Umbilical cord (tissue), 2 donors: ENCODE measurements at places on chromosomes 5 and 9.

- DNase-seq: no peak
Observed at GRCh38 chr9:73615557-73615956, 463.9 kb downstream of the ANXA1 start.

- no peak for DNase-seq
Observed at GRCh38 chr9:110615498-110615897, 36.0 kb upstream of the SVEP1 start.

GRCh38 chr5:178398901-178399700 is 166.5 kb upstream of the PHYKPL start:
- no peak for DNase-seq

GRCh38 chr9:124766815-124767554 is 4.1 kb downstream of the NR6A1 start:
- no peak for DNase-seq

DNA sequence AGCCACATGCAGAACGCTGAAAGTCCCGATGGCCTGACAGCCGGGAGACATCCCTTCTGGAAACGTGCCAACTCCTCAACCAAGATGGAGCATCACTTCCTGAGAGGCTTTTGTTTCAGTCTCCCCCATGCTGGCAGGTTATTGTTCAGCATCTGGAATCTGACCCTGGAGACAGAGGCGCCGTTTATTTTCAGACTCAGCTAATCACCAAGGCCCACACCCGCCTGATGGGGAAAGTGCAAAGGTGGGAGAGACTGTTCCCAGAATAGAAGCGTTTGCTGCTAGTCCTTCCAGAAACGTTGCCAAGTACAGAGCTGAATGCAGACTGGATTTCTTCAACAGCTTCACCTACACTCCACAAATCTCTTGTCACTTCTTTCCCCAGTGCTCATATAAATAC is 41.8 kb upstream of the S1PR3 start:
- peak; percentile 53 for DNase-seq

DNA sequence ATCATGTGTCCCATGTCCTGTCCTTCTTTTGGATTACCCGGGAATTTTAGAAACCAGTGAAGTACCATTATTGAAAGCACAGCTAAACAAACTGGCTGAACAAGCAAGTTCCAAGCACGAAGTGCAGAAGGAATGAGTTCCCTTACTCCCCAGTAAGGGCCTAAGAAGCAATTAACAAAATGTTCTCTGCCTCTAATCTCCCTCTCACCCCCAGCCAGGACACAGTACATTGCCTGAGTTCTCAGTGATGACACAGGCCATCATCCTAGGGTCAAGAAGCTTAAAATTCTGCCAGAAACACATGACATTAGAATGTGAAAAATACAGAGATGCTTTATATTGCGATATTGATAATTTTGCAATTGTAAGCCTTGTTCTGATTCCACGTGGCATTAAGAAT is 118.0 kb downstream of the PLPPR1 start:
- DNase-seq: no peak

DNA sequence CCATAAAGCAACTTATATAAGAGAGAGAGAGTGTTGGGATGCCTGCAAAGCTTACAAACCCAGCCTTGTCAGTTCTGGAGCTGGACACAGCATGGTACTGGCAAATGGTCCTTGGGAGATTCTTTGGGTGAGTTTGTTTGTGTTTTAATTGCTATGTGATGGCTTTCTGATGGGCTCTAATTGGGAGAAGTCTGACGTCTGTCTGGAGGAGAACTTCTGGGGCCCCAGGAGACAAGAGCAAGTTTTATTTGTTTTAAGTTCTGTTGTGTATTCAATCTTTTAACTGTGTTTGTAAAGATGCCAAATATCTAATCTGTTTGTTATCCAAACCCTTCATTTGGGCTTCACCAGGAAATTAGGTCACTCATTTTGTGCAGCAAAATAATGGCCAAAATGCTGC is 50.3 kb upstream of the AFAP1L1 start:
- no peak for DNase-seq
